ENCODE measurements at places on chromosomes 11 and 22.

GRCh38 chr11:20397281-20397680 is 9.8 kb downstream of the PRMT3 start:
- peak; percentile 61 for DNase-seq

- no peak for DNase-seq
These were observed 6.7 kb downstream of the OR5AN1 start for GRCh38 chr11:59365232-59366018.

- DNase-seq = no peak
These were observed 27.9 kb downstream of the PIWIL4 start for GRCh38 chr11:94595076-94595475.

- DNase-seq = peak; percentile 44
These were observed 35.4 kb downstream of the PISD start for GRCh38 chr22:31626427-31627150.

- DNase-seq = no peak
These were observed 95.0 kb downstream of the GRAMD1B start for GRCh38 chr11:123525097-123525496.

DNA sequence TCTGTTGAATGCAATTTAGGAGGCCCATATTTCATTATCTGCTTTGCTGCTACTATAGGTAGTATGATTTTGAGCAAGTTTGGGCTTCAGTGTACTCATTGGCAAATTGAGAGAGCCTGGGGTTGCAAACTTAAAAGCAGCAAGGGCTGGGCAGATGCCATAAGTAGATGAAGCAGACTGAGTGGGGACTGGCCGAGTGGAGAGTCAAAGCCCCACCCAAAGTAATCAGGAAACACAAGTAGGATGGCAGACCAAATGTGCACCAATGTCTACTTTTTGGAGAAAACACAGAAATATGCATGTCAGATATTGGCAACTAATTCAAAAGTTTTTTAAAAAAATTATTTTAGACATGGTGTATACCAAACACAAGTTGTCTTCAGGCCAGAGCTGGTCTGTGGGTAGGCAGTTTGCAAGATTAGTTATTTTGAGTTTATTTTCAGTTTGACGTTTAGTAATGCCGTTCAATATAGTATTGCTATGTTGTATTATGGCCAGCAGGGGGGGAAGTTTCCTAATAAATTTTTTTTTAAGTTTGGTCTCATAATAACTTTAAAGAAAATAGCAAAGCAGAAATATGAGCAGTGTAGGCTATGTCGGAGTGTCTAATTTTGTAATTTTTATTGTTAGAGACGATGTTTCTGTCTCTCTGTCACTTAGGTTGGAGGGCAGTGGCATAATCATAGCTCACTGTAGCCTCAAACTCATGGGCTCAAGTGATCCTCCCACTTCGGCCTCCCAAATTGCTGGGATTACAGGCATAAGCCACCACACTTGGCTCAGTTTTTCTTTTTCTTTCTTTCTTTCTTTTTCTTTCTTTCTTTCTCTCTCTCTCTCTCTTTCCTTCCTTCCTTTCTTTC is 105.1 kb downstream of the HIPK3 start:
- peak; percentile 49 for DNase-seq

- no peak for DNase-seq
These were observed 428.7 kb downstream of the TBC1D22A start for GRCh38 chr22:47190957-47191670.

DNA sequence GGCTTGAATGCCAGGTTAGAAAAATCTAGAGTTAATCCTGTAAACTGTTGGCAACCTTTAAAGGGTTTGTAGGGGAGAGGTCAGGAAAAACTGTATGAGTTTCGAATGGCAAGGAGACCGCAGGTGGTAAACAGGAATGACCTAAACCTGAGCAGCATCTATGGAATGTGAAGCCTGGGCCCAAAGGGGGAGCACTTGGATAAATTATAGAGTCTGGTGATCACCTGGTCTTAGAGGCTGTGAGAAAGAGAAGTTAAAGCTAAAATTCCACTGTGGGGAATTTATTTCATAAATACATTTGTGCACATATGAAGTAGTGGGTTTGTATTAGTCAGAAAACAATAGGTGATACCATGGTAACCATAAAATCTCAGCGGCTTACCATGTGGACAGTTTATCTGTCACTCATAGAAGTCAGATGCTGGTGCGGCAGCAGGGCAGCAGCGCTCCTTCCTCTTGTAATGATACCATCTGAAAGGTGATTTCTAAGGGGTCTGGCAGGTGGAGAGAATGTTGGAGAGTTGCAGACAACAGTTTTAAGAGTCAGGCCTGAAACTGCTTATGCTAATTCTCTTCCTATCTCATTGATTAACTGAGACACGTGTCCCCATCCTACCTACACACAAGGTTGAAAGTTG is 1104.4 kb upstream of the CCDC90B start:
- no peak for DNase-seq

GRCh38 chr11:5691964-5692361 is 2.4 kb downstream of the TRIM22 start:
- no peak for DNase-seq

- peak; percentile 63 for DNase-seq
These were observed 1.6 kb downstream of the NR1H3 start for GRCh38 chr11:47259232-47259977.

GRCh38 chr11:124900464-124900863 is 2.8 kb upstream of the ROBO4 start:
- peak; percentile 85 for DNase-seq

DNA sequence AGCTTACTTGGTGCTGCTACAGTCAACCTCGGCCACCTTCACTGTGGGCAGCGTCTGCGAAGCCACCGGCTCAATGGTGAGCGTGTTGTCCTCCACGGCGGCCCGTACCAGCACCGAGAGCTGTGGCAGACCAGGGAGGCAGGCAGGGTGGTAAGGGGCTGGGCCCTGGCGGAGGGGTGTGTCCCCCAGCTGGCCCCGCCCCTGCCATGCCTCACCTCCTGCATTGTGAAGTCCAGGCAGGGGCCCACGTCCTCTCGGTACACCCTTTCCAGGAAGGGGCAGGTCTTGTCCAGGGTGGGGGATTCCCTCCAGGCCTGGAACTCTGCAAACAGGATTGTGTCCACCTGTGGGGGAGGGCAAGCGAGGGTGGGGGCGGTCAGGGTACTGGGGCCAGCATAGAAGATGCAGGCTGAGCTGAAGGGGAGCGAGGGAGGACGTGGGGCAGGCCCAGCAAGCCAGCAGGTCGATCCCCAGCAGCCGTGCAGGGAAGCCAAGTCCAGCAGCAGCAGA is 12.8 kb downstream of the RAB3IL1 start:
- DNase-seq = no peak

DNA sequence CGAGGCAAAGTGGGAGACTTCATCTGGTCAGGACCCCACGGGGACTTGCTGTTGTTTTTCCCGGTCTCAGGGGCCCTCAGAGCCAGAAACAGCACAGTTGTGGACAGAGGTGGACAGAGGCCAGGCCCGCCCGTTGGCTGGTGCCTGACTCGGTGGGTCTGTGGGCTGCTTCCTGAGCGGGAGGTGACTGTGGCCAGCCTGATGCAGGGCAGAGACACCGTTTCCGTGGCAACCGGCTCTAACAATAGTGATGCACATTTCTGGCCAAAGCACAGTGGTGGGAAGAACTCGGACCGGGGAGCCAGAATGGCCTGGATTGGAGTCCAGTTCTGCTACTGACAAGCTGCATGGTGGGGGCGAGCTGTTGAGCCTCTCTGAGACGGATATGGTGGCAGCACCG is 58.7 kb upstream of the ATXN10 start:
- no peak for DNase-seq

DNA sequence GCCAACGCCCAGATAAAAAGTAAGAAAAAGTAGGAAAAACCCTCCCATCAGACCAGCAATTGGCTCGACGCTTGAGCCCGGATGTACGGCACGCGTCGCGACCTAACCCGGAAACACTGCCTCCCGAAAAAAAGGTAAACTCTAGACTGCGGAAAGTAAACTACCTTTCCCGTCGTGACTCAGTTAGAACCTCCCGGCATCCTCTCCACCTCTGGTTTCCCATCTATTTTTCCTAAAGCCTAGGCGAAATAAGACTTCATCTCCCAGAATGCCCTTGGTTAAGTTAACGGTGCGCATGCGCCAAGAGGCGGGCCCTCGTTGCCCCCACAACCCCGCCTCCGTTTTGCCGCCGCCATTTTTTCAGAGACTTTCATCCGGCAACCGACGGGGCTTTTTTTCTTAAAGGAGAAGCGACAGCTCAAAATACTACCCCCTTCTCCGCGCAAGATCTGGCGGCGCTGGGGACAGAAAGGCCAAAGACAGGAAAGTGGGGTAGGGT is 678 bp upstream of the ZFP91 start:
- DNase-seq = peak; percentile 88

DNA sequence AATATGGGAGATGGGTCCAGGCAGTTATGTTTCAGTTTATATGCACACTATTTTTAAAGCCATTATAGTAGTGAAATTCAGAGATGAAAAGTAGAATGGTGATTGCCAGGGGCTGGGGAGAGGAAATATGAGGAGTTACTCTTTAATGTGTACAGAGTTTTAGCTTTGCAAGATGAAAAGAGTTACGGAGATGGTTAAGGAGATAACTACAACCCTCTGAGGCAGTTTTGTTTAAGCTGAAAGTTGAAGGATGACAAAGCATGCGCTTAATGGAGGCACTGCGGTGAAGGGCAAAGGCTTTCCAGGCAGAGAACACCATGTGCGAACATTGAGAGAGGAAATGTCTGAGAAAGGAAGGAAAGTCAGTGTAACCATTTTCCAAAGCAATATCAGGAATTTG is 18.2 kb upstream of the BMAL1 start:
- no peak for DNase-seq

- DNase-seq = no peak
These were observed 8.5 kb upstream of the ADORA2A start for GRCh38 chr22:24418786-24419474.

DNA sequence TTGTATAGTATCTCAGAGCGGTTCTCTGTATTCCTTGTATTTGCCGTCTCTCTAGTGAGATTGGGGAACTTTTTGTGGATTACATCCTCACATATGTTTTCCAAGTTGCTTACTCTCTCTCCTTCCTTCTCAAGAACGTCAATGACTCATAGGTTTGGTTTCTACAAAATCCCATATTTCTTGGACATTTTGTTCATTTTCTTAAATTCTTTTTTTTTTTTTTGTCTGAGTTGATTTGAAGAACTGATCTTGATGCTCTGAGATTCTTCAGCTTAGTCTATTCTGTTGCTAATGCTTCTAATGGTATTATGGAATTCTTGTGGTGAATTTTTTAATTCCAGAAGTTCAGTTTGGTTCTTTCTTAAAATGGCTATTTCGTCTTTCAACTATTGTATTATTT is 28.4 kb upstream of the SLN start:
- no peak for DNase-seq

DNA sequence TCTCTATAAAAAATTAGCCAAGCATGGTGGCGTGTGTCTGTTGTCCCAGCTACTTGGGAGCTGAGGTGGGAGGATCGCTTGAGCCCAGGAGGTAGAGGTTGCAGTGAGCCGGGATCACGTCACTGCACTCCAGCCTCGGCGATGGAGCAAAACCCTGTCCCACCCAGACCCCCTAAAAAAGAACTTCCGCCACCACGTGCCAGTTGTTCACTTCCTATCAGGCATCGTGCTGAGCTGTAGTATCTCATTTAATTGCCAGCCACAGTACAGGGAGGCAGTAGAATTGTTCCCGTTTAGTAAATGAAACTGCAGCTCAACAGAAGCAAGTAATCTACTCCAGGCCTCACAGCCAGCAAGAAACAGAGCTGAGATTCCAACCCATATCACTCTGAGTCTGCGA is 3.0 kb upstream of the TMEM132A start:
- no peak for DNase-seq

GRCh38 chr11:62556108-62556874 is 9.7 kb upstream of the AHNAK start:
- DNase-seq = peak; percentile 96

GRCh38 chr11:78737891-78738290 is 163.2 kb upstream of the NARS2 start:
- DNase-seq = no peak

DNA sequence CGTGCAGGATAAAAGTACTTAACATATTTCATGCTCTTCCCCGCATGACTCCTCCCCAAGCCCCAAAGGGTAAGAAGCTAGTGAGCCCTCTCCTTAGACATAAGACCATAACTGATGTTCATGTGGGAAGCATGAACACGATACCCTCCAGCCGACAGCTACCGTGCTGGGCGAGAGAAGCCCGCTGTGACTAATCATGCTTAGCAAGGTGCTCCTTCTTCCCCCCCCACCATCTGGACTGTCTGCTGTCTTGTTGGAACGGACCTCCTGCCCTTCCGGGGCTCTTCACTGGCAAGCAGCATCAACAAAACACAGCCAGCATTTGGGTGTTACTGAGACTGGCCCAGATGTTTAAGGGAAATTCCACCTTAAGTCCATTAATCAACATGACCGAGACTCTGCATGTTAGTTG is 200.6 kb downstream of the DBX1 start:
- no peak for DNase-seq

DNA sequence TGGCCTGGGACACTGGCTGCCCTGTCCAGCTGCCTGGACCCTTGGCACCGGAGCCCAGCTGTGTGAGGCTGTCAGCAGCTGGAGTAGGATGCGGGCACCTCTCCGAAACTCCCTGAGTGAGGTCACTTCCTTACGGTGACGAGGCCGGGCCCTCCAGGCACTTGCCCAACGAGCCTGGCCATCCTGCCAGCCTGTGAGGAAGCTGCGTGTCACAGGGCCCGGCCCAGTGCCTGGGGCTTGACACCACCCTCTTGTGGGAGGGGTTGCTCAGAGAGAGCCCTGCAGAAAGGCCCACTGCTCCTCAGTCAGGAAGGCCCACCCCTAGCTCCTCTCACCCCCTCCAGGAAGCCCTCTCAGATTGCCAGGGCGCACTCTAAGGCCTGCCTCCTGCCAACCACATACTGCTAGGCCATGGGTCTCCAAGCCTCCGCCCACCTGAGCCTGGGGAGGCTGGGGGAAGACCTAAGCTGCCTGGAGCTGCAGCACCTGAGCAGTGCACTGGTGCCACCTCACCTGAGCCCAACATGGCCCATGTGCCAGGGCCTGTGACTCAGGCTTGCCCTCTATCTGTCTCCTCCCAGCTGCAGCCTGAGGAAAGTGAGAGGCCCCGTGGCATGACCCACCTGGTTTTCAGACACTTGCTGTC is 4.3 kb upstream of the PHLDA2 start:
- peak; percentile 88 for DNase-seq

DNA sequence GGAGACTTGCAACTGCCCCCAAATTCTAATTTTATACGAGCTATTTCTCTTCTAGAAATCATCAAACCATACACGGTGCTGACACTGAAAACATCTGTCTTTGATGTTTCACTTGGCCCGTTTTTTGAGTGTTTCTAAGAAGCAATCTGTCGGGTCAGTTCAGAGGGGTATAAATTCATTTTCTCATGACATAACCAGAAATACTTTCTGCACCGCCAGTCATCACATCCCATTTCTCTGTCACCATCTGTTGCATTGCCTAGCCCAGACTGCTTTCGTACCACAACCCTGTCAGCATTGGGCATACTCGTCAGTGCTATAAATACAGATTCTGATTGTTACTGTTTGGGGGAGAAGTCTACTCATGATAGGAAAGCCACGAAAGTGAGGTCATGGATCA is 63.1 kb upstream of the CCDC90B start:
- no peak for DNase-seq

GRCh38 chr11:11808992-11809615 is 32.7 kb upstream of the USP47 start:
- no peak for DNase-seq

Data from GM03348 (cell line).